ENCODE measurements at places on chromosomes 5 and 9.

DNA sequence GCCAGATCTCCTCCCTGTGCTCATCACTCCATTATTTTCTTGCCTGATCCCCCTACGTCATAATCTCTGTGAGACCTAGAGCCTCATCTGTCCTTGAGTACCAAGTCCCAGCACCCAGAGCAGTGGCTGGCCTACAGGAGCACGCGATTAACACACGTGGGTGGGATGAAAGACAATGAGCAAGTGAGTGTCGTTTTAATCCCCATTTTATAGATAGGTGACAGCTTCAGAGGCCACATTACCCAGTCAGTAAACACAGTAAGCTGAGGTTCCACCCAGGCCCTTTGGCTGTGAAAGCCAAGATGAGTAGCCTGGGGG, 17.3 kb downstream of the TRUB2 start:
- no peak for DNase-seq

GRCh38 chr5:17315710-17316221, 98.3 kb downstream of the BASP1 start:
- DNase-seq = no peak

DNA sequence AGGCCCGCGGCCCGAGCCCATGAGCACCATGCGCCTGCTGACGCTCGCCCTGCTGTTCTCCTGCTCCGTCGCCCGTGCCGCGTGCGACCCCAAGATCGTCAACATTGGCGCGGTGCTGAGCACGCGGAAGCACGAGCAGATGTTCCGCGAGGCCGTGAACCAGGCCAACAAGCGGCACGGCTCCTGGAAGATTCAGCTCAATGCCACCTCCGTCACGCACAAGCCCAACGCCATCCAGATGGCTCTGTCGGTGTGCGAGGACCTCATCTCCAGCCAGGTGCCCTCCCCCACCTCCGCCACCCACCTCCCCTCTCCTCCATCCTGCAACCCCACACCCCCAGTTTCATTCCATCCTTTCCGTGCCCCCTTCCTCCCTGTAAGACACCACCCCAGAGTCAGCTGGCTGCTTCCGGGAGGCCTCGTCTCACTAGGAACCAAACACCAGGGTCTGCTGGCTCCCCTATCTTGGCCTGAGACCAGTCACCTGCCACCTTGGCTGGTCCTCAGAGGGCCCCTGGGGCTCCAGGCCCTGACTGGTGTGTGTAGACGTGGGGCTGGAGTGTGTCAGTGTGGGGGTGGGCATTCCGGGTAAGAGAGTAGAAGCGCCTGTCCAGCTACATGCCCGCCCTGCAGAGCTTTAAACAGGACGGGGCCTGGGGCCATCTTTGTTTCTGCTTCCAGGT, 655 bp downstream of the GRIN1 start:
- DNase-seq = no peak

GRCh38 chr9:2725126-2725525, 7.8 kb downstream of the KCNV2 start:
- no peak for DNase-seq

DNA sequence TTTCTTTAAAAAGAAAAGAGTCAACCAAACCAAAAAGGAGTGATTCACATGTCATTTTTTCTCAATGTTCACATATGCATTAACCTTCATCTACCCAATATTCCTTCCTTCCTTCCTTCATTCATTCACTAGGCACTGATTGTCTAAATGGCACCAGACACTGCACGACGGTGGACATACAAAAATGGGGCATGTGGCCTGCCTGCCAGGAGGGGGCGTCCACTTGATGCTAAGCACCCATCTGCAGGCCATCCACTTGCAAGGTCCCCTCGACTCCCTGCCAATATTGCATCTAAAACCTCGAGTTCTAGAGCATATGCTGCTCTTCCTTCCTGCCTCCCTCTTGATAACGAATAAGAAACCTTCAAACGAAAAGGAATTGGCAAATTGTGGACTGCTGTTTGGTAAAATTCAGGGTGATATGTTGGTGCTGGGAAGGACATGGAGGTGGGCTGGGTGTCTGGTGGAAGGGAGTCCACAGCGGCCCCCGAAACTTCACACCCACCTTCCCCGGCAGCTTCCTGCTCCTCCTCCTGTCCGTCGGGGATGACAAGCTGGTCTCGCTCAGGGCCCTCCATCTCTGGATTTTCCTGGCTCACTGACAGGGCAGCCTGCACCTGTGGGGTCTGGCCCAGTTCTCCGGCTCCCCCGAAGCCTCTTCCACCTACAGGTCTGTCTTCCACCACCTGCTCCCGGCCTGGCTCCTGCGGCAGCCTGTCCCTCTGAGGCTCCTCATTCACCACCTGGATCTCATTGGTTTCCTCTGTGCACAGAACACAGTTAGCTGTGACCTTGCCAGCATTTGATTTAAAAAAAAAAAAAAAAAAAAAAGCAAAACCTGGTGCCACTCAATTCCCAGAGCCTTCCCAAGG, 64.3 kb downstream of the GOLM1 start:
- no peak for DNase-seq

DNA sequence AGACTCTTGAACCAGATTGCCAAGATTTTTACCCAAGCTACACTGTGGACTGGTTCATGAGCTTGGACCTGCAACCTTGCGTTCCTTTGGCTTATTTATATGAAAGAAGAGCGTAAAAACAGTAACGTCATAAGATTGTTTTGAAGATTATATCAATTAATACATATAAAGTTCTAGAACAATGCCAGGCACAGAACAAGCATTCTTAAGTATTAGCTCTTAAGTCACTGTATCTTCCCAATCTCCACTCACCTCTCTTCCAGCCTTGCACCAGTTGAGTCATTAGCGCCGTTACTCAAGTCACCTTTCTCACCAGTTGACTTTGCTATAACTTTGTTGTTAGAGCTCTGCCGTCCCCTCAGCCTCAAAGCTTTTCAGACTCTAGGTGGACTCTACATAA, 415.7 kb downstream of the PLK2 start:
- no peak for DNase-seq

- no peak for DNase-seq
These were observed 84.3 kb upstream of the MELK start for GRCh38 chr9:36488389-36488756.

DNA sequence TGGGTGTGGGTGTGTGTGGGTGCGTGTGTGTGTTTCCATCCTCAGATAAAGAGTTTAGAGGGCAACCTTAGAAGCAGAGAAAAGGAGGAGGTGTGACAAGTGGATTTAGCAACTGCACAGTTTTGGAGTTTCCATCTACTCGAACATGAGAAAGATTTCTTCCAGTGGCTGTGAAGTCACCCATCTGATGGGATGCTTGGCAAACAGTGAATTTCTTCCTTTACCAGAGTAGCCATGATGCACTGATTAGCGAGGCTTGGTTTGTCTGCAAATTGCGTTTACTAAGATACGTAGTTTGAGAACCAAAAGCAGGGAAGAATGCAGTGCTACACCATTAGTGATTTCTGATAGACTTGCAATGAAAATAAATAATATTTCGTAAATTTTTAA, 791 bp upstream of the STARD4 start:
- no peak for DNase-seq

- DNase-seq = peak; percentile 62
These were observed 186.7 kb downstream of the PARP8 start for GRCh38 chr5:50853151-50853550.

DNA sequence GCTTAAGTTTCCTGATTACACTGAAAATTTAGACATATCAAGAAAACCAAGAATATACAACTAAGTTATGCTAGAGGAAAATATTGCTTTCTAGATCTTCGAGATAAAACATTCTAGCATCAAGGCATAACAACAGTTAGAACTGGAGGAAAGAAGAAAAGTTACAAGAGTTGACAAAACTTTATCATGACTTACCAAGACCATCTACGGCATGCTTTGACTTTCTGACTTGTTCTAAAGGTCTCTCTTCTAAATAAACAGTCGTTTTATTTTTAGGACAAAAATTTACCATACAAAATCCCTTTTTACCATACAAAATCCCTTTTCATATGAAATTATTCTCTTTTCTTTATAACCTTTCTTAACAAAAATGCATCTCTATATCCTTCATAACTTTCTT, 1110.1 kb upstream of the CDH10 start:
- no peak for DNase-seq

DNA sequence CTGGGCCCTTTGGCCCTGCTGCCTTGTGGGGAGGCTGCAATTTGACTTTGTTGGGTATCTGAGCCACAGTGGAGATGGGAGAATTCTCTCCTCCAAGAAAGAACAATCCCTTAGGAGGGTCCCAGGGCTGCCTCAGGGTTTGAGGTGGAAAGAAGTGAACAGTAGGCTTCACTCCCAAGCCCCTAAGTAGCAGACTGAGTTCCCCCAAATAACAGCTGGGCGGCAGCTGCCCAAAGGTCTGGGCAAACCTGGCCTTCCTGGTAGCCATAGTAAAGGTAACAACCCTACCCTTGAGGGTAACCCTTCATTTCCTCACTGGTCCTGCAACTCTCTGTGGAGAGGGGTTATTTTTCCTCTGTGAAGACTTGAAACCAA, 746 bp downstream of the RGS3 start:
- no peak for DNase-seq

DNA sequence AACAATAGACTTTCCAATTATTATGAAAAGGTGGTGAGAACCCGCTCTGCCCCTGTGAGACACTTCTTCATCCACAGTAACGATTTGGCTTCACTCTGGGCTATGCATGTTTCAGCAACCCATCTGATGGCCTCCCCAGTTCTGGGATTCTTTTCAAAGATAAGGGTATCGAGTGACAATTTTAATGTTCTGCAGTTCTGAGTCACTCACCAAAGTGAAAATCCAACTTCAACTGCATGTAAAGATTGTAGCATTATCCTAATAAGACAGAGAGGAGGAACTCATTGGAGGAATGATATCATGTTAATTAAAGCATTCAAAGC, 1078.3 kb upstream of the SEMA6A start:
- no peak for DNase-seq

DNA sequence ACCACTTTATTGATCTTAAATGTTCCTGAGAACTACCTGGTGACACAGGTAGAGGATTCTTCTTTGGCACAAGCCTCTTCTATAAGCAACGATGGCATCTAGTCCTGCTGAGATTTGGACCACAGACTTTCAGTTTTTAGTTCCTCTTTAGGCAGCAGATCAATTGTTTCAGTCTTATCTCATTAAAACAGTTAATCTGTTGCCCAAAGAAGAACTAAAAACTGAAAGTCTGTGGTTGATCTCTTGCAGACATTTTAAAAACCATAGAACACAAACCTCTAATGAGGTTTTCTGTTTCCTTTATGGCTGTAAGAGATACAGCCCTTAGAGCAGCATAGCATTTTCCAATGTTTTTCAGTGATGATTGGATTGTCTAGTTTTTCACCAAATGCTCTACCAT, 480.9 kb downstream of the MTRR start:
- DNase-seq = no peak

GRCh38 chr9:89541798-89542197, 43.9 kb upstream of the SEMA4D start:
- DNase-seq = peak; percentile 40

DNA sequence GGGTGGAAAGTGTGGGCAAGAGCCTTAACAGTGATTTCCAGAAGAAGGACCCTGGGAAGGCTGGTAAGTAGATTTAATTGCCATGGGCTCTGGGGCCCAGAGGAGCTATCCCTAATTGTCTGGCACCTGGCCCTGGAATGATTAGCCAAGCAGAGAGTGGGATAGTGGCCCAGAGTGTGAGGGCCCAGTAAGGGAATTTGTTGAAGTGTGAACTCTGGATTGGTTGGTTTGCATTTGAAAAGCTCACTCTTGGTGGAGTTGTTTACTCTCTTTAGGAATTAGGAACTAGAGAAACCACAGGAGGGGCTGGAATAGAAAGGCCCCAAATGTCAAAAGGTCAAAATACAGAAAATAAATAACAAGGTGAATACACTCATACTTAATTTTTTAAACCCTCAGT, 207.1 kb downstream of the GABRG2 start:
- no peak for DNase-seq

GRCh38 chr5:95445995-95446394, 54.8 kb downstream of the FAM81B start:
- no peak for DNase-seq

- DNase-seq = no peak
These were observed 205.5 kb downstream of the NPR3 start for GRCh38 chr5:32916648-32917047.

- DNase-seq = no peak
These were observed 180.0 kb upstream of the IL12B start for GRCh38 chr5:159510282-159510681.

GRCh38 chr9:22009506-22009867, 382 bp upstream of the CDKN2B start:
- DNase-seq = no peak

GRCh38 chr5:10663489-10664179, 97.4 kb downstream of the DAP start:
- no peak for DNase-seq
